ENCODE measurements at places on chromosomes 5 and 9.
A peak's percentile ranks its signal among the peaks of the same experiment; 100 is the strongest.

GRCh38 chr9:129716091-129716490, 36.8 kb downstream of the PTGES start:
- no peak for DNase-seq

DNA sequence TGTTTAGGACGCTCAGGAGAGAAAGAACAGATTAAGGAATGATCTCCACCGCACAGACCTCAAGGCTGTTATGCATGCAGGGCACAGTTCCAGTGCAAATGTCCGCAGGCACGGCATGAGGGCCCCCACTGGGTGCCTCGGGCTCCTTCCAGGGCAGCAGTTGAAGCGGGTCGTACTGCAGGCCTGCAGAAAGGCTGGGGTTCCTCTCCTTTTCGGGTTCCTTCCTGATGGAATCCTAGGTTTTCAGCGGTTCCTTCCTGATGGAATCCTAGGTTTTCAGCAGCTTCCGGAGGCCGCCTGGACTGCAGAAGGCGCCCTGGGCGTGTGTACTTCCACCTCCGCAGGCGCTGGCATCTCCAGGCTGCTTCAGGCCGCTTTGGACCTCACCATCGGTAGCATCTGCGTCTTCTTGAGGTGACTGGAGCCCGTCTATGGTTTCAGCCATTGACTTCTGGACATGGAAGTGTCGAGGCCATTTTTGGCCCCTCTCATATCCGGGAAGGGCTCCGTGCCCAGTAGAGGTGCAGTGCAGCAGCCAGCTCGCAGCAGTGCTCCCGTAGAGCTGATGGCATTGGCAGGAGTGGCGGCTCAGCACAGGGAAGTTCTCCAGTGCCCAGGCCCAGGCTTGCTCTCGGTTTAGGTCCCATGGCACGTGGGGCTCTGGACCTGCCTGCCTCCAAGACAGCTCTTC, 5.6 kb upstream of the MGAT4B start:
- DNase-seq, result no peak

DNA sequence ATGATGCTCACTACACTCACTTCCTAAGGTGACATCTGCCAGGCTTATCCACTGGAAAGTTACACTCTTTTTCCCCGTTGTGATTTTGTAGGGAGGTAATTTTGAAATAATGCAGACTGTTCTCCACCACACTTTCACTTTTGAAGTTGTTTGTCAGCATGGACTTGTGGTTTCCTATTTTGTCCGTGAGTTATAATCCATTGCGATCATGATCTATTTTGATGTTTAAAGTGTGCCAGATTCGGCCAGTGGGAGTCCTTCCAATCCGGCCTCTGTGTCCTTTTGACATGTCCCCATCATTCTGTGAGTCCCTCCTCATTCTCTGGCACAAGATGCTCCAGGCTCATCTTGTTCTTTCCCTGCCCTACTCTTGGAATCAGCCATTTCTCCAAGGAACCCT, 211.3 kb upstream of the KLF4 start:
- DNase-seq, result no peak

GRCh38 chr9:20271096-20271495, 351.2 kb downstream of the MLLT3 start:
- DNase-seq, result no peak

DNA sequence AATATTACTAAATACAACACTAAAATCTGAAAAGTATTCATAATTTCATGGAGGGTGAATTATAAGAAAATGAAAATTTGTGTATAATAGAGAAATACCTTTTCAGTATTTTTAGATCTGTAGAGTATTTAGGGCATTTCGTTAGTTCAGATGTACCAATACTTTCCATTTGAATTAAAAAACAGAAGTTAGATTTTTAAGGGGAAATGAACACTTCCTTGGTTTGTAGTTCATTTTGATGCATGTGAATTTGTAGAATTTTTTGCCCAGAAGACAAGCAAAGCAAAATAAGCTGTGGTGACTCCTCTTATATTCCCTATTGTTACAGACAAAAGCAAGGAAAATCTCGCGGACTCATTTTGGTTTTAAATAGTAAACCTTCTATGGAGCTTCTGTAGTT, 209.0 kb upstream of the RPS23 start:
- DNase-seq, result no peak

DNA sequence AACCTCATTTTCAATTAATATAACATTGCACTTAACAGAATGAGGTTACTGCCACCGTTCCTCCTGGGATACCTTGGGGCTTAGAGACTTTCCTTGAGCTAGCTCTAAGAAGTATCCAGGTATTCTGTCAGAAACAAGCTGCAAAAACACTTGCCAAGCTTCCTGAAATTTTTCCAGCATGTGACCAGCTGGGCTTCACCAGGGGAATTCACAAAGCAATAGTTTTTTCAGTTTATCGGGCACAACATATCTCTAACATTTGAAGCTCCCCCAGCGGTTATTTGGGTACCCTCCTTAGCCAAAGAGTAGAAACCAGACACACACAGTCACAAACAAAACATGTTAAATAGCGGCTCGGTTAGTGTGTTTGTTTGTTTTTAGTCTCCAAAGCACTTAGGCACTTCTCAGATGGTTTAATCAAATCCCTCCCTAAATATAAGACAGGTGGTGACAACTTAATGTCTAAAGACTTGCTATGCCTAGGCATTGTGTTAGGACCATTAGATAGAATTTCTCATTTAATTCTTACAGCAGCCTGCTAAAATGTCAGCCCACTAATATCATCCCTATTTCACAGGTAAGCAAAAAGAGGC, 278.2 kb downstream of the GLIS3 start:
- DNase-seq, result no peak

DNA sequence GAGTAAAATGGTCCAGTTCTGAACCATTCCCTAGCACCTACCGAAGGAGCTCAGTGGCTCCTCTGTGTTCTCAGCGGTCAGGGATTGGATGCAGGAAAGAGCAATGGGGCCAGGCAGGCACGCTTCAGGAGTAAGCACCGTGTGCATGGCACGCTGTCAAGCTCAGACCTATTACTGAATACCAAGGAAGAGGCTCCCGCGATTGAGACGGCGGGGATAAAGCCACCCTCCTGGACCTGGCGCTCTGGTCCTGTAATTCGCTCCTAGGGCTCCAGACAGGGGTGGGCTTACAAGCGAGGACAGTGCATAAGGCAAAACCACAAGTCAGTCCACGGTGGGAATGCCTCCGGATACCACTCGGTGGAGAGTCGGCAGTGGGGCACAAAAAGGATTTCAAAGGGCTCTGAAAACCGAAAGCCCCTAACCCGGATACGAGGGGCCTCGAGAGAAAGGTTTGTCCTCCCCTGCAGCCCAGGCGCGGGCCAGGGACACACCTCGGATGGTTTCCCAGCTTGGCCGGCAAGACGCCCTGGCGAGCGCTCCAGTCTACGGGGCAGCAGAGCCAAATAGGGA, 988 bp downstream of the OXCT1 start:
- no peak for DNase-seq

GRCh38 chr5:16616536-16617273, at the start of gene RETREG1:
Gene RETREG1, minus strand, starts transcription at chr5:16616997. Its CDS starts 26 bp downstream, at chr5:16616971.
- peak; percentile 85 for DNase-seq

DNA sequence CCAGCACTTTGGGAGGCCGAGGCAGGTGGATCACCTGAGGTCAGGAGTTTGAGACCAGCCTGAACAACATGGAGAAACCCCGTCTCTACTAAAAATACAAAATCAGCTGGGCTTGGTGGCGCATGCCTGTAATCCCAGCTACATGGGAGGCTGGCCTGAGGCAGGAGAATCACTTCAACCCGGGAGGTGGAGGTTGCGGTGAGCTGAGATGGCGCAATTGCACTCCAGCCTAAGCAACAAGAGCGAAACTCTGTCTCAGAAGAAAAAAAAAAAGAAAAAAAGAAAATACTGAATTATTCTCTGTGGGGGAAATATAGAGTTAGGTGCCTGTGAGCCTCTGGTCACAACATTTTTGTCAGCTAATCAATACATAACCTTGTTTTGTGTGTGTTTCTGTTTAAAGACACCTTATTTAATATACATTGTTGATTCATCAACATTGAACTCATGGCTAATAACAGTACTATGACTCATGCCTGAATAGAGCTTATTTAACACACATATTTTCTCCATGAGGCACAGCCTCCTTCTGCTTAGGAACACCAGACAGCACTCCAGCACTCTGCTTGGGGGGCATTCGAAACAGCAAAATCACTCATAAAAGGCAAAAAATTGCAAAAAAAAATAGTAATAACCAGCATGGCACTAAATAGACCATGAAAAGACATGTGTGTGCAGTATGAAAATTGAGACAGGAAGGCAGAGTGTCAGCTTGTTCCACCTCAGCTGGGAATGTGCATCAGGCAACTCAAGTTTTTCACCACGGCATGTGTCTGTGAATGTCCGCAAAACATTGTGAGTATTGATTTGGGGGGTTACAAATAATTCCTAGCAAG, at the start of gene IL31RA:
IL31RA (plus strand) TSS at position 519 of the 836 bp plus-strand sequence; CDS start at position 733, 214 bp downstream.
- no peak for DNase-seq

GRCh38 chr9:73165911-73166310, 14.2 kb downstream of the ANXA1 start:
- DNase-seq, result no peak

Data from stimulated activated naive CD8-positive, alpha-beta T cell treated with anti-CD3 and anti-CD28 coated beads, Interleukin-15, Interleukin-2, amounts not matched to agents 100 U/mL and 50 U/mL, for 24 hours (primary cell).